ENCODE measurements at places on chromosomes 12 and 14.

DNA sequence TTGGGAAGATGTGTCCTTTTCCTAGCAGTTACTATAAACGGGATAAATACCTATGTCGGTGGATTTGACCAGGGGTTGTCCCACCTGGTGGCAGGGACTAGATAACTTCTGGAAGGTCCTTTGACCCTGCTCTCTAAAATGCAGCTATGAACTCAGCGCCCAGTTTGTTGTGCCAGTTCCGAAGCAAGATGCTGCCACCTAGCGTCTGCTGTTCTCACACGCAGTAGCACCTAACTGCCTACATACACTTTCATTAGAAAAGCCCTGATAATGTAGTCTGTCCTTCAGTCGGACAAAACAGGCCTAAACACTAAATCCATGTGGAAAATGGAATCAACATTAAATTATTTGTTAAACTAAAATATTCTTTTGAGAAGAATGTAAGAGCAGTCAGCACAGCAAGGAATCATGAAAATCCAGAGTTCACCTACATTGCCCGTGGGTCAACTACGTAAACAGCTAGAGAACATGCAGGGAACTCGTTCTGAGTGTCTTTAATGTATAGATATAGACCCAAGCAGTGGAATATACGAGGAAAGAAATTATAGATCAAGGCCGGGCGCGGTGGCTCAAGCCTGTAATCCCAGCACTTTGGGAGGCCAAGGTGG is 51.1 kb upstream of the CRACR2A start:
- peak; percentile 28 for DNase-seq

DNA sequence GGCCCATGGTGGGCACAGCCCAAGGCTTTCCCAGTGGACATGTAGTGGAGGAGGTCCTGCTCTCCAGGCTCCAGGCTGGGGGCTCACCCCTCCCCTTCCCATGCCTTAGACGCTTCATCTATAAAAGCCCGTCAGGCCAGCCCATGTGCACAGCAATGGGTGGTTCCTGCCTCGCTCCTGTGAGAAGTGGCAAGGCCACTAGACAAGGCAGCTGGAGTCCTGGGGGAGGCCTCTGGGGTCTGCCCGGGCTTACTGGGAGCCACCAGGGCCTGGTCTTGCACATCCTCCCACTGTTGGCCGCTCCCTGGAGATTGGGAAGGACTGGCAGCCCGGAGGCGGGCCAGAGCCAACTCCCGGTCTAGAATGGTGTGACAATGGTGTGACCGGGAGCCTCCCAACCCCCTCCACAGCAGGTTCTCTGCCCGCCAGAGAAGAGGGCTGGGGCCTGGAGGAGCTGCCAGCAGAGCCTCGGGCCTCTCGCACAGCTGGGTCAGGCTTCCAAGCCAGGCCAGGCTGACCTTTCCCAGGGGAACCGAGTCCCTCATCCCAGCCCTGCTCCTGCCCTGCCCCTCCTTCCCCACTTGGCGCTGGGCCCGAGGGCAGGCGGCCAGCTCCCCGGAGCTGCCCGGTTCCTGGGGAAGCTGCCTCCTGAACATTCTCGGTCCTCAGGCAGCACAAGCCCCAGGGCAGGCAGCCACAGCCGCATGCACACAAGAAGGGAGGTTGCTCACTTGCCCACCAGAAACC is 97.9 kb downstream of the RFLNA start:
- no peak for DNase-seq

DNA sequence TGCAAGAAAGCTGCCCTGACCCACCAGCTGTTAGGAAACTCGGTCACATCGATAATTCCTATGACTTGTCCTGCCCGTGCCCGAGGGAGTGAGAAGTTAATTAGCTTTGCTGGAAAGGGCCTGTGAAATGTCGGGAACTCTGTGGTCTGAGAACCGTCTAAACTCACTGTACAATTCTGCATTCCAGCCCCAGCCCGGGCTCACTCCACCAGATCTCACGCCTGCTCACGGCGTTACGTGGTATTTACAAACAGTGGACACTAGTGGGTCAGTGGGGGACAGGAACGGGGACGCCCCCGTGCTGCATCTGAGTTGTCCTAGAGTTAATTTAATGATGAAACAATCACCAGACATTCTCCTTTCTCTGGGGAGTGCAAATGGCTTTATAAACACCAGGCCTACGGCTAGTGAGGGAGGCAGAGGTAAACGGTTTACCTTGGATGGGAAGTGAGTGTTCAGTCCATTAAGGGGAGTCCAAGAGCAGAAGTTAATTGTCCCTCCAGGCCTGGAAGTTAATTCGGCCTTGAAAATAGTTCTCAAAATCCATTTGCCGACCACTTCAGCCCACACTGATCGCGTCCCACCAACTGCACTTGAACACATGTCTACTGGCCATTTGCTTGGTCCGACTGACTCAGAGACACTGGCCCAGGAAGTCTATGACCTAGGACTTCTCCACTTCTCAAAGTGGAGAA is 93.5 kb upstream of the MED13L start:
- no peak for DNase-seq

- no peak for DNase-seq
These were observed 74.6 kb downstream of the RERG start for GRCh38 chr12:15146585-15146984.

DNA sequence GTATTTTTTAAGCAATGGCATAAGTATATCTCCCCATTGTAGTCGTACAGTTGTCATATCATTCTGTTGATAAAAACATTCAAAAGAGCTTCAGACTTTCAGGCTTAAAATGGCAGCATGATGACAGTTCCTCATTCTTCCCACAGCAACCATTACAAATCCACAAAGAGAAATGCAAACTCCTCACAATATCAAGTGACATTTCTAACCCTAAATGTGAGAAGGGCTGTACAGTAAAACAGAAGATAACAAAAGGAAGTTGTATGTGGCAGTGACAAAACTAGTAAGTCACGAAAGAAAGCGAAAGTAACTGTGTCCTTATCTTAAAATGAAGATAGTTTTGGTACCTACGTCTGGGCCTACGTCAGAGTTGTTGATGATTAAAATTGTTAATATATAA is 46.7 kb downstream of the GXYLT1 start:
- no peak for DNase-seq

DNA sequence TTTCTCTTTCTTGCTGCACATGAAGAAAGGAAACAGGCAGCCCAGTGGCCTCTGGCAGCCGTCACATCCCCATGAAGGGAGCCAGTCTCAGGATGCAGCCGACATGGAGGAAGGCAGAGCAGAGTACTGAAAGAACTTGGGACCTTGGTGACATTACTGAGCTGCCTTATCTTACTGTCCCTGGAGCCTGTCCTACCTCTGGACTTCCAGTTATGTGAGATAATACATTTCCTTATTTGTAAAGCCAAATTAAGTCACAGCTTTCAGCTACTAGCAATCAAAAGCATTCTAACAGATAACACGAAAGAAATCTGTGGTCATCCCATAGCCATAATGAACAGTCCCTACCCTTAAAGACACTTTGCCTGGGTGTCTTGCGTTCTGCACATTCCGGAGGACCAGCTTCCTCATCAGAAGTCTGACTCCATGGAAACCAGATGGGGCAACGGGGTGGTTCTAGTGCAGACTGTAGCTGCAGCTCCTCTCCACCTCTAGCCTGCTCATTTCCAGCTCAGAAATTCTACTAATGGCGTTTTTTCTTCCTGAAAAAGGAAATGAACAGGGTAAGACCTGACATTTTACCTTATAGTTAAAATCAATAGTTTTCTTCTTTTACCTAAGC is 7.8 kb upstream of the EGLN3 start:
- no peak for DNase-seq

- DNase-seq, result no peak
These were observed 53.8 kb upstream of the CCDC196 start for GRCh38 chr14:66432334-66432733.

DNA sequence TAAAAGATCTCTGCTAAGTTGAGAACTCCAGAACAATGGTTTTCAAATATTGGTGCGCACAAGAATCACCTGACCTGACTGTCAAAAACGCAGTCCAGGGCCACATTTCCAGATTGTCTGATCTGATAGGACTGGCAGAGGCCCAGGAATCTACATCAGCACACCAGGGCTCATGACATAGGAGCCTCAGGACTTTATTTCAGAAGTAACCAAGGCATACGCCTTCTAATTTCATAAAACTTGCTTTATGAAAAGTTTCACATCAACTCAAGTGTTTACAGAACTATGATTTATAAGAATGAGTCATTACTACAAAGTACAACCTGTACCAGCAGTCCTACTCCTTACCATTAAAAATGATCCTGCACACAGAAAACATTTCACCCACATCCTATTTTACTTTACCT is 47.7 kb upstream of the PTPRO start:
- DNase-seq, result no peak

DNA sequence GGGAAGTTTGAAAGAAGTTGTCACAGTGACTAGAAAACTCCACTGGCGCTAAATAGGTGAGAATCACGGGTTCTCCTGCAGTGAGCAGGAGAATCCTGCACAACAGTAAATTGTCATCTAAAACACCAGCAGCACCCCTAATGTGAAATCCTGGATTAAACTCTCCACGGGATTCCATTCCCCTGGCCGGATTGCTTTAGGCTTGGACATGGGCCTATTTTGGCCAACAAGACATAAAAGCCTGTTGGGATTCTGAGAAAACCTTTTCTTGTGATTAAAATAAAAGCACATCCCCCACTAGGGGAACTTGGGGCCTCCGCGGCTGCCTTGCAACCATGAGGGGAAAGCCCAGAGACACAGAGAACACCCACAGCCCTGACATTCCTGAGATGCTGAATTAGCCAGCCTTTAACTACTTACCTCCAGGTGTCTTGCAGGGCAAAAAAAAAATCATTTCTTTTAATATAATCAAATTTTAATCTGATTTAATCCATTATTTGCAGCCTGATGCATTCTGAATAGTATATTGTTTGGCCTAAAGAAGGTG is 21.0 kb upstream of the TSPAN11 start:
- no peak for DNase-seq

- DNase-seq, result no peak
These were observed 130.1 kb upstream of the RTL1 start for GRCh38 chr14:101033446-101034165.

DNA sequence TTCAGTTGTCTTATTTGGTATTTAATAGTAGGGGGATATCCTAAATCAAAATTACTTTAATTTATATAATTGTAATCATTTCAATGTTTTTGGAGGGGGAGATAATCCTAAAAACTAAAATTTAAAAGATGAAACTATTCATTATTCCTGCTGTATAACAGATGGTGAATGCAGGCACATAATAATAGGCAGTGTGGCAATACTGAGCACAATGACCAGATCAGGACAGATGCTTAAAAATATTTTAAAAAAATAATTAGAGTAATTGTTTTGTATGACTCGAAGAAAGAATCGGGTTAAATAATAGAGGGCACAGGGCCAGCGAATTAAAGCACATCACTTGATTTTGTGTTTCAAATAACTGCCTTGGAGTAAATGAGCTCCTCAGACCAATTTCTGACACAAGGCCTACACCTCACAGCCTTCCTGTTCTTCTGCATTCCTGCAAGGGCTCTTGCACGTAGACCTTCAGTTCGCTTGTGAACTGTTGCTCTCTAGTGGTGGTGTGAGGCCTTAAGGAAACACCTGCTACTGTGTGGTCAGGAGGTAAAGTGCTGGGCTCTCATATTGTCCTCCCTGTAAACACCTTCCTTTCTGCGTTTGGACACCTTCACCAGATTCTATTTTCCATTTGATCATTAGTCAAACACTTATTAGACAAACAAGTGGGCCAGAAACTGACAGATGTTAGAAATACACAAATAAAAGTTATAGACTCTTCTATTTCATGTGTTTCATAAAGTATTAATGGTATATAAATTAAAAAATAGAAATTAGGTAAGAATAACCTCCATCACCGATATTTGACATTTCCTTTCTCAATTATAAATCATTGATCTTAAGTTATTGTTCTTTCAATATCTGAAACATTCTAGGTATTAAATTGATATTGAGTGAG is 29.3 kb upstream of the KLRF1 start:
- peak; percentile 31 for DNase-seq

DNA sequence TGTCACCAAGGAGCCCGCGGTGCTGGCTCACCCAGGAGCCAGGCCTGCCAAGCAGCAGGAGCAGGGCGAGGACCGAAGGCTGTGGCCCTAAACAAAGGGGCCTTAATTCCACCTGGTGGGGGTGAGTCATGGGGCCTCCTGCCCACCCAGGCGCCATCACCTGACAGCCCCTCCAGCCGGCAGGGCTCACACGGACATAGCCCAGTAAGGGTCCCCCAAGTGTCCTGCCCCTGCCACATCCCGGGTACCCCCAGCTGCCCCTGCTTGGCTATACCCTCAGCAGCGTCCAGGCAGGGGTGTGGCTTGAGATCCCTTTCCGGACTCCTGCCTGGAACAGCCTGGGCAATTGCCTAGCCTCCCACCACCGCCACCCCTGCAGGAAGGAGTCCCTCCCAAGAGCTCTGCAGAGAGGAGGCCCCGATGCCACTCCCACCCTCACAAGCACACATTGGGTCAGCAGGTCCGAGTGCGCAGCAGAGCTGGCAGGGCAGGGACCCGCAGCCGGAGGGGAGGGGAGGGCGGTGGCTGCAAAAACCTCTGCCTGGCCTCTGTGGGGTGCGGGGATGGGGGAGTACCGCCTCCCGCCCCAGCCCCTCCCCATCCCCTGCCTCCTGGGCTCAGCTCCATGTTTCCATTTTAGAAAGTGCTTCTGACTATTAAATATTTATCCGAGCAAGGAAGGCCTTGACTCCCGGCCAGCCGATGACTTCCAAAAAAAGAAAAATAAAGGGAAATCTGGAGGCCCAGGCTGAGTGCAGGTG is 4.6 kb downstream of the AHNAK2 start:
- DNase-seq, result no peak

GRCh38 chr14:77646907-77647306 is 30.5 kb upstream of the SPTLC2 start:
- no peak for DNase-seq

DNA sequence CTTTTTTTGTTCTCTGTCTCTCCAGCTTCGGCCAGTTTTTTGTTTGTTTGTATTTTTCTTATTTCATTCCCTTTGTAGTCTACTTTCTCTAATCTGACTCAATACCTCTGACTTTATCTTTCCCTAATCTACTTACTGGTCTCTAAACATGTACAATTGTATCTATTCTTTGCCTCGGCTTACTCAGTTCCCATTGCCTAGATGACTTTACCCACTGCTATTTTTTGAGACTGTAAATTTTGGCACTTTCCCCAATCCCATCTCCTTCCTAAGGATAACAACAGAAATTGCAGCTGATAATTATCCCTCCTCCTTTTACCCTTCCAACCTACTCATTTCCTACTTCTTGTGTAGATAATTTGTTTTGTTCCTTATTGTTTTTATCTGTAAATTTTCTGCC is 511.1 kb downstream of the RPL10L start:
- DNase-seq, result no peak

GRCh38 chr12:115013236-115013981 is 329.4 kb upstream of the TBX3 start:
- no peak for DNase-seq

DNA sequence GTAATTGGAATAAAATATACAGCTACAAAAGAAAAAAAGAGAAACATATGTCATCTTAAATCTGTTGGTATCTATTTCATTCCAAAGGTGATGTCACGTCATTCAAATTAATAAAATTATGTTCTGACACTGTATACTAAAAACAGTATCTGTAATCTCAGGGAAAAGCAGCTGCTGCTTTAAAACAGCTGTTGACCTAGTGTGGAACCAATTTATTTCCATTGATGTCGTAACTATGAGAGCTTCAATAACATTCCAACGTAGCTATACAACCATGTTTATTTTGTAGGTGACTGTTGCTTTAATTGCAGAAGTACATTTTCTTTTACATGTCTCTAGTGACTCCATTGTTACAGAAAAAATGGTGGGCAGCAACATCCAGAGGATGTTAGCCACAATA is 571.7 kb downstream of the RPS29 start:
- no peak for DNase-seq

GRCh38 chr14:76599141-76599540 is 162.1 kb upstream of the VASH1 start:
- no peak for DNase-seq

GRCh38 chr14:42424501-42424900 is 817.8 kb downstream of the LRFN5 start:
- no peak for DNase-seq

Data from NCI-H524 (cell line).